ENCODE measurements at places on chromosomes 2 and 18.

- DNase-seq: no peak
These were observed 77.2 kb downstream of the TSN start for GRCh38 chr2:121832412-121833357.

DNA sequence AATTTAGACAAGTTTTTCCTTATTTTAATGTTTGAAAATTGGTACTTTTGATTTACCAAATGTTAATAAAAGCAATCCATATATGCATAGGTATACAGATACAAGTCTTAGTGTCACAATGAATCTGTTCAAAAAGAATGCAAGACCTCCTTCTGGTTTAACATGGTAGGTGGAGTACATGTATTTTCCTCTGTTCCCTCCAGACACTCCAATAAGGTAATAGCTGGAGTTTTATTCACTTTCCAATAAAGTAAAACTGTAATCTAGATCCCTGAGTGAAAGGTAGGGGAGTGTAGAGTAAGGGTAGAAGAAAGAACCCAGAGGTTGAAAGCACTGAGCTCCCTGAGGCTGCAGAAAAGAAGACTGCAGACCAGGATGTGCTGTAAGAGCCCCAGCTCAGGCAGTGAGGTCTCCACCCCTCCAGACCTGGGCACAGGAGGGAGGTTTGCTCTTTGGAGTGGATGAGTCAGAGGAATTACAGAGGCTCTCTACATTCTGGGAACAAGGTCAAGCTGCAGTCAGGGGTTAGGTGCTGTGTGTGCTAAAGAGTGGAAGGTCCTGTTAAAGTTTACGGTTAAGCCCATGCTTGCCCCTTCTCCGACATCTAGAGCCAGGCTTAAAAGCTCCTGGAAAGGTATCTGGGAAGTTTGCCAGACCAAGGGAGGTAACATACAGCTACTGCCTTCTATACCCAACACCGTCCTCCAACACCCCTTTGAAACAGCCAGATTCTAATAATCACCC is 27.6 kb upstream of the STAT1 start:
- no peak for DNase-seq

DNA sequence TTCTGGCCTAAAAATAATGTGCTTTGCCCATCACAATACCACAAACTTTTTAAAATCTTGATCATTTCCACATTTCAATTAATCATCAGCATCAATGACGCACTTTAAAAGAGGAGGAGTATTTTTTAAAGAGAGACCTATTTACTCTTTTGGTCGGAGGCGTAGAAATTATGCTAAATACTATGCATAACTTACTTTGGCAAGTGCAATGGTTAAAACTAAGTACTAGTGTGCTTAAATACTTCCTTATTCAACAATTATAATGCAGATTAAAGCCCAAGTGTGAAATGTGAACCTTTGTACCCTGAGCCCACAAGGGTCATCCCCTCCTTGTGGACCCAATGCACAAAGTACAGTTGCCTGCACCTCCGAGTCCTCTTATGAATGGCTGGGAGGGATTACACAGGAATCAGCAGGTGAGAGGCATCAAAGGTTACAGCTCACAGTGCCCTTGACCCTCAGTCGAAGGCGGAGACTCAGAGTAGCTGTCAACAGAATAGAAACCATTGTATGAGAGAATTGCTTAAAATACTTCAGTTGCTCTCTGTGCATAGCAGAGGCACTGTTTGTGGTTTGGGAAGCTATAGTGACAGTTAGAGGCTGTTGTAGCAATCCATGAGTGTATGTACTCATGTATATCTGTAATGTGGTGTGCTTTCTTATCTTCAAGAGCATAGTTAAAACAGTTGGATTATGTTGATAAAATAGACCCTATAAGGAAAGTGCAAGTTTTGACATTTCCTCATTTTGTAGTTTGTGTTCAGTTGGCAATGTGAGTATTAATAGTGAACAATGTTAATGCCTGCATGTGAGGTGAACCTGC is 151.7 kb upstream of the ITGA4 start:
- no peak for DNase-seq

GRCh38 chr2:229230256-229230655 is 40.8 kb downstream of the PID1 start:
- DNase-seq: no peak

Measured in mucosa of gallbladder (tissue), 1 donor.